Activated naive CD4-positive, alpha-beta T cell (primary cell): ENCODE measurements at places on chromosomes 1 and 21.

DNA sequence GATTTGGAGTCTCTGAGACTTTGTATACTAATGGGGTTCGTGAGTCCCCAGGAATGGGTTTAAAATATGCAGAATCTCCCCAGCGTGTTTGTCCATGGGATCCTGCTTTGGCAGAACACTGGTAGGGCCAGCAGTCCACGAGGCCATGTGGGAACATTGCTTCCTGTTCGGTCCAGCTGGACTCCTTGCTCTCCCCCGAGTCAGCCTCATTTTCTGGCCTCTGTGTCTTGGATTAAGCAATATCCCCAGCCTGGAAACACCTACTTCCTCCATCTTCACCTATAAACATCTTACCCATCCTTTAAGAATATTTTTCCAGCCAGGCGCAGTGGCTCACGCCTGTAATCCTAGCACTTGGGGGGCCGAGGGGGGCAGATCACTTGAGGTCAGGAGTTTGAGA, 142.4 kb downstream of the NAV1 start:
- DNase-seq, result no peak

DNA sequence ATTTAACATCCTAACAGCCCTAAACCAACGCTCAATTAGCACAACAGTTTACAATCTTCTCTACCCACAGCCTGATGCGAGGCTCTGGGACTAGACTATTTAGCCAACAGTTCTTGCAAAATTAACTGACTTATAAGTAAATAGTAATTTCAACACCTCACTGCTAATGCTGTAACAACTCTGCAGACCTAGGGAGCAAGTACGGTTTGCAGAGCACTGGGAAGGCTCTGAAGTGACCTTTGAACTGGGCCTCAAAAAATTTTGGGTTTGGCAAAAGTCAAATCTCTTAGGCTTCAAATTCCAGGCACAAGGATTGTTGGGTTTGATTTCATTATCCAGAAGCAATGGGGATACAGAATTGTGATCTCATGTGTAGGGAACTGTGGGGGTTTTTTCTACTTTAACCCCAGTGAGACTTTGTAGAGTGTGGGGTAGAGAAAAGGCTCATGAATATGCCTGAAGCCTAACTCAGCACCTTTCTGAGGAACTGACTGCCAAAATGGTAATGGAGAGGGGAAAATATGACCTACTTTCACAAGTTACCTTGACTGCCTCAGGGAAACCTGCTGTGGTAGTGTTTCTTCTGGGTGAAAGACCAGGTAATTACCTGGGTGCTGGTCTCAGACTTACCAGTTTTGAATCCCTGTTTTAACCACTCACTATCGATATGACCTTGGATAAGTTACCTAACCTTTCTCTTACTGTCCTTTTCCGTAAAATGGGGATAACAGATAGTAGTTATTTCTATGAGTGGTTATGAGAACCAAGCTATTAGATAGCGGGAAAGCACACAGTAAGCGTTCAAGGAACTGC, 889 bp upstream of the TXLNA start:
- no peak for DNase-seq

GRCh38 chr1:27379564-27380122, 3.5 kb downstream of the CD164L2 start:
- DNase-seq, result no peak

- no peak for DNase-seq
Measured at GRCh38 chr1:210475806-210476205, 147.1 kb downstream of the HHAT start.

- no peak for DNase-seq
Measured at GRCh38 chr1:10912441-10912840, 100.0 kb upstream of the TARDBP start.

DNA sequence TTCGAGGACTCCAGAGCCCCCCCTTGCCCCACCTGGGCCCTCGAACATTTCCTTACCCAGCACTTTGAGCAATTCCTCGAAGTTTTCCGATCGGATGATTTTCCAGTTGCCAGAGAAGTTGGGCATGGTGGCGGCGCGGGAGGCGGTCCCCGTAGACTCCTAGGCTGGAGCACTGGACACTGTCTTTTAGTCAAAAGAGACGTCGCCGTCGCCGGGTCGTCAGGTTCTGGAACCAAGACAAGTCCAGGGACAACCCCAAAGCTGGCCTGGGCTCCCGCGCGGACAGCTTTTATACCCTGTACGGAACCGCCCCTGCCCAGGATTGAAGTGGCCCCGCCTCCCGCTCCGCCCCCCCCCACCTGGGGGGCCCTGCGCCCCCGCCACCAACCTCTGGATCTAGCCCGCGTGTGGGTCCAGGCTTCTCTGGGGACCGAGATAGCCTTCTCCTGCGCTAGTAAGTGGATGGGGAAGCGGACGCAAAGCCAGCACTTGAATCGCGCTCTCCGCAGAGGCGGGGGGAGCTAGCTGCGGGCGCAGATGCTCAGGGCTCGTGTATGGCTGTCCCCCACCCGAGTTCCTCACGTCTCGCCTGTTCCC, at the start of gene CRABP2:
Gene CRABP2 (minus strand): TSS at position 263 of the 597 bp plus-strand sequence. CDS start 137 bp downstream, at position 126.
- no peak for DNase-seq

GRCh38 chr1:53860967-53861411, 22.9 kb upstream of the NDC1 start:
- DNase-seq, result no peak

DNA sequence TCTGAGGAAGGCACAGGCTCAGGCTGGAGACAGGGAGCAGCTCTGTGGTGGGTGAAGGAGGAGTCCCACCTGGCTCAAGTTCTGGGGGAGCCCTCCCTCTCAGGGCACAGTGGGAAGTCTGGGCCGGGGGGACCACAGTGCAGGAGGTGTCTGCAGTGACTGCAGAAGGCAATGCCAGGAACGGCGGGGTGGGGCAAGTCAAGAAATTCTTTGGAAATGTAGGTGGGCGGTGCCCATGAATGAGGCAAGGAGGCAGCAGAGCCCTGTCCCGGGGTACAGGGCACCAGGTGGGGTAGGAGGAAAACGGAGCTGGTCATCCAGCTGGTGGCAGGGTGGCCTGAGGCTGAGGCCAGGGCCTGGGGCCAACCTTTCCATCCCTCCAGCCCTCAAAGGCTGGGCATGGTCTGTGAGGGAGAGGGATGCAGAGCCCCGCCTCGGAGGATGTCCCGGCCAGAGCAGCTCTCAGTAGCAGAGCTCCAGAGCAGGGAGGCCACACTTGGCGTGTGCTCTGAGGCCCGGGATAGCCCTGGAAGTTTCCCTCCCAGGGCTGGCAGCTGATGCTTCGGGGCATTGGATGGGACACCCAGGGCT, 4.7 kb downstream of the TFF3 start:
- DNase-seq, result no peak

GRCh38 chr1:154880671-154881070, 10.6 kb upstream of the KCNN3 start:
- DNase-seq, result no peak

DNA sequence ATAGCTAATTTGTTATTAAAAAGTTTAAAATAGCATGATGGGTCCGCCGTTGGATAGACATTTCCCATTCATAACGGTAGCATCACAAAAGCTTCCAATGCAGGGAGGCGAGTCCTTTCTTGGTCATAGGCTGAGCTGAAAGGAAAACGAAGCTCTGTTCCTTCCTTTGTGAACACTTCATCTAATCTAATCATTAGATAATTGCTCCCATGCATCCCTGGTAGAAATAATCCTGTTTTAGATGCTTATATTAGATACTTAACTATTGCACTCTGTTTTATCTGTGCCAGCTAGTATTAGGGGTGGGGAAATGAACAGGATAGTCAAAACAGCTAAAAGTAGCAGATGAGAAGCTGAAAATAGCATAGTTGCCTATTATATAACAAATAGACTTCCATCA, 215.0 kb downstream of the SLC35F3 start:
- no peak for DNase-seq

- DNase-seq, result no peak
Measured at GRCh38 chr1:11138952-11139351, 39.3 kb upstream of the EXOSC10 start.

- no peak for DNase-seq
Measured at GRCh38 chr1:97827887-97828286, 92.9 kb downstream of the DPYD start.

GRCh38 chr1:172401892-172402291, 18.6 kb upstream of the C1orf105 start:
- no peak for DNase-seq

DNA sequence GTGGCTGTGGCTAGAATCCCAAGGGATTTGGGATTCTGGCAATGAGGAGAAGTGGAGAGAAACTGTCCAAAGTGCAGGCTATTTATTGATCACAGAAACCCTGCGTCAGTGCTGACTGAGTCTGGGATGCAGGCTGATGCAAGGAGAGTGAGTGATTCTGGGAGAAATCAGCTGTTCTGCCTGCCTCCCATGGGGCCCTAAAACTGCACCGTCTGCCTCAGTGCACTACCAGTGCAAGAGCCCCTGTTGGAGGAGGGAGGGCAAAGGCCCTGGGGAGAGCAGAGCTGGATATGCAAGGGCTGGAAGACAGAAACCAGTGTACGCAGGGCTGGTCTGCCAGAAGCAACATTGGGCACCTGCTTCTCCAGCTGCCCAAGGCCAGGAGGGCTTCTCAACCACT, 42.6 kb downstream of the C1orf198 start:
- no peak for DNase-seq

- DNase-seq, result no peak
Measured at GRCh38 chr1:184502161-184502560, 115.3 kb downstream of the C1orf21 start.

GRCh38 chr21:36640721-36641244, 58.1 kb upstream of the SIM2 start:
- DNase-seq, result no peak

DNA sequence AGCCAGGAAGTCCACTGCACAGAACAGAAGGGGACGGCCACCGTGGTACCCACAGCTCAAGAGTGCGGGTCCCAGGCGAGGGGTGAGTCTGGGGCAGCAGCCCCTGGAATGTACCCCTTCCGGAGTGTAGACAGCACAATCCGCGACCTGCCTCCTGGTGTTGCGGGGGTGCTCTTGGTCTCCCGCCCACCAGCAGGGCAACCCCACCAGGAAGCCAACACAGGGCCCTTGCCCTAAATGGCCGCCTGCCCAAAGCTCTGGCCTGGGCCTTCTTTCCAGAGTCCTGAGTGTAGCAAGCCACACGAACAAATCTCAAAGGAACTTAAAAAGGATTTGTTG, 1.1 kb upstream of the SLC19A1 start:
- no peak for DNase-seq

- DNase-seq, result no peak
Measured at GRCh38 chr1:1156140-1157032, 17.3 kb upstream of the TTLL10 start.

DNA sequence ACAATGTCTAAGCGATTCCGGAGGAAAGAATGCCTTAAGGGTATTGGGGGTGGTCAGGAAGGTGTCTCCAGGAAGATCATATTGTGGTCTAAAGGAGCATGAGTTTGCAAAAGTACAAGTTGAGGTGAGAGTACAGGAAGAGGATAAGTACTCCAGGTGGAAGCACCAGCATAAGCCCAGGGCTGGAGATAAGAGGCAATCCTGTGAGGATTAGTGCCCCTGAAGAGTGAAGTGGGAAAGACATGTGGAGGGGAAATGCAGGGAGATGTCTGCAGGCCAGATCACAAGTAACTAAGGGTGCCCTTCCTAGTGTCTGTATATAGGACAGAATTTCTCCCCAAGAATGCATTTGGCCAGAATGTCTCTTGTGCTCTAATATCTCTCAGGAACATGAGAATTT, 188.3 kb upstream of the DPT start:
- no peak for DNase-seq

GRCh38 chr21:14691914-14692313, 145.8 kb upstream of the SAMSN1 start:
- DNase-seq, result no peak

DNA sequence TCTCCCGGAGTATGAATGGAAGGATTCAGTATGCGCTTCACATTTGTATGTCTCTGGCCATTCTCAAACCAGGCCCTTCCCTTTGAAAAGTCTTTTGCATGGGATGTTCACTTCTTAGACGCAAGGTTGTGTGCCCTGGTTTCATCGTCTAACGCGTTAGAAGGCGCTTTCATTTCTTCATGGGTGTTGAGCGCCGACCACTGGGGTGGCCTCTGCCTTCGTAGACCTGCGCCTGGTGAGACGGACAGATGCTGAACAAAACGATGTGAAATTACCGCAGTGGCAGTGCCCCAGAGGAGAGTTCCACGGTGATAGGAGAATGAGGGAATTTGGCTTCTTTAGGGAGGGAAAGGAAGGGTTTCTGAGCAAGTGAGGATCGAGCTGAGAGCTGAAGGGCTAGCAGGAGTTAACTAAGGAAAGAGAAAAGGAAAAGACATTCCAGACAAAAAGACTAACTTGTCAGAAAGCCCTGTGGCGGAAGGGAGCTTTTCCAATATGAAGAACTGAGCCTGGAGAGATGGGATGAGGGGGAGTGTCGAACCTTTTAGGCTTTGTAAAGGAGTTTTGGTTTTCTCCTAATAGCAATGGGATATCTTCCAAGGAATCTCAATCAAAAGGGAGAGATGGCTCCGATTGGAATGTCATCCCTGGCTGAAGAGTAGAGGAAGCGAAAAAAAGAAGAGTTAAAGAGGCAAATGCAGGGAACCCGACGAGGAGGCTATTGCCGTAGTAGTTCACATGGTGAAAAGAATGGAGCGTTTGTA, 951 bp downstream of the GGPS1 start:
- DNase-seq, result no peak

- DNase-seq, result no peak
Measured at GRCh38 chr1:34885405-34886247, 26.1 kb upstream of the SMIM12 start.

GRCh38 chr21:18493422-18493821, 89.8 kb upstream of the TMPRSS15 start:
- no peak for DNase-seq

- DNase-seq, result no peak
Measured at GRCh38 chr1:207202480-207202879, 98.4 kb downstream of the C4BPA start.

- peak; percentile 32 for DNase-seq
Measured at GRCh38 chr1:6599141-6599975, 3.3 kb downstream of the KLHL21 start.

GRCh38 chr1:15760520-15761211, 2.1 kb downstream of the FBLIM1 start:
- no peak for DNase-seq

DNA sequence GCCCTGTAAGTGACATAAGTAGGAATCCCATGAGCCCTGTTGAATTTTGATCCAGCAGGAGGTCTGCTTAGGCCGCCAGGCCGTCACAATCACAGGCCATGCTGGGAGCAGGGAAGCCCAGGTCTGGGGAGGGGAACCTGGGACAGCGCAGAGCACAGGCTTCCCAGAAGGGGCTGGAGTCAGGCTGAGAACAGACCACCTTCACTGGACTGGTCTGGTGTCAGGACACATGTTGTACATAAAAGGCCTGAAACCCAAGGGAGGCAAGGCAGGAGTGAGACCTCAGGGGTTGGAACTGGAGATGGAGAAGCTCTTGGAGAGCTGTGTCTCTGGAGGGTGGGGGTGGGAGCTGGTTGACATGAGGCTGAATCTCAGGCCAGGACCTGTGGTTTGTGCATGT, 63.3 kb upstream of the ARTN start:
- DNase-seq, result no peak

- DNase-seq, result no peak
Measured at GRCh38 chr1:162857850-162858249, 3.1 kb downstream of the CCDC190 start.
